ENCODE measurements at places on chromosomes 7 and 10. TPM values are rescaled to one million over a fixed set of nuclear protein-coding genes. Genes with fewer than 3 reads are reported as not detected.

- DNase-seq: no peak
These were observed 129.4 kb upstream of the LSM8 start for GRCh38 chr7:118054529-118054928.

DNA sequence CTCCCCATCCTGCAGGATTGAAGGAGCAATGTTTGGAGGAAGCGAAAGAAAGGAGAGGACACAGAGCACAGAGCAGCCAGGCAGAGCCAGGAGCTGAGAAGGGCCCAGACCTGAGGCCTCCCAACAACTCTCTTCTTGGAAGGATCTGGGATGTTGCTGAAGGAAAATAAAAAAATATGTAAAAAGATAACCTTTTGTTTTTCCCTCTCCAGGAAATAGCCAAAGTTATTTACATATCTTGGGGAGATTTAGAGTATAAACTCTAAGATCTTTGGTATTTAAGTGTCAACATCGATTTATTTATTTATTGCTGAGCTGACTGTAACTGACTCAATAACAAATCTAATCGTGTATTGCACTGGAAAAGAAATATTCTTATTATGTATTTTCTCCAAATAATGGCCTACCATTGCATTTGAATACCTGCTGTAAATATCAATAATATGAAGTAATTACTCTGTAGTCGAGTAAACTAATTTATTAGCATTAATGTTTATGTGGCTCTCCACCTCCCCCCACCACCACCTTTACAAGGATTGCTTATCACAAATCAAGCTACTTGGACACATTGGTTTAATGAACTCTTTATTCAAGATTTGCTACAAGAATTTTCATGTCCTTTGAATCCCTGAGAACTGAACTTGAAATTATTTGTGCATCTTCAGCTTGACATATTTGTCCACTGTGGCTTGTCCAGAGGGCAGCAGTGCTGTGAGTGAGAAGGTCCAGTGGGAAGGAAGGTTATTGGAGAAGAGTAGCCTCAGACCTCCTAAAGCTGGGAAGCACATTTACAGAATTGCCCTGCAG, 1.8 kb upstream of the HOXA11 start:
- DNase-seq: no peak

DNA sequence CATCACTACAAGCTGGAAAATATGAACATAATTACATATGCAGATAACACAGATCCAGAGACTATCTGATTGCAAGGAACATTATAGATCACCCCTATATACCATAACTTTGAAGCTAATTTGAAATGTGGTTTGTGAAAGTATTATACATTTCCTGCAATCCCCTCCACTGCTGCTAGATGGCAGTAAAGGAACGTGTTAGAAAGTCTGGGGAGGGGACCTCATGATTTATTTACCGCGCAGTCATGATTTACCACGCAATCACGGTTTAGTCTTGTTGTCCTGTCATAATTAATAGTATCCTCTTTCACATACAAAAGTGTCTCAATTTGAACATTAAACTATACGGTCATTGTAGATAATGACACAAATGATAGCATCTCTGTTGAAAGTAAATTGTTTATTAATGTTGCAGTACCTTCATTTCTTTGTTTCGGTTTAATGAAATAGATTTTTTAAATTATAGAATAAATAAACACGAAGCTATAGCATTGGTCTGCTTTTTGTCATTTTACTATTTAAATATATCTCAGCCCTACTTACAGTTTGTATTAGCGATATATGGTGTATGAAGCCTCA, 145.3 kb upstream of the PRSS1 start:
- peak; percentile 71 for DNase-seq

The NME8 gene
- total RNA-seq: 1.5 TPM

All from MCF 10A (cell line).